ENCODE measurements at places on chromosomes 11 and 22.

DNA sequence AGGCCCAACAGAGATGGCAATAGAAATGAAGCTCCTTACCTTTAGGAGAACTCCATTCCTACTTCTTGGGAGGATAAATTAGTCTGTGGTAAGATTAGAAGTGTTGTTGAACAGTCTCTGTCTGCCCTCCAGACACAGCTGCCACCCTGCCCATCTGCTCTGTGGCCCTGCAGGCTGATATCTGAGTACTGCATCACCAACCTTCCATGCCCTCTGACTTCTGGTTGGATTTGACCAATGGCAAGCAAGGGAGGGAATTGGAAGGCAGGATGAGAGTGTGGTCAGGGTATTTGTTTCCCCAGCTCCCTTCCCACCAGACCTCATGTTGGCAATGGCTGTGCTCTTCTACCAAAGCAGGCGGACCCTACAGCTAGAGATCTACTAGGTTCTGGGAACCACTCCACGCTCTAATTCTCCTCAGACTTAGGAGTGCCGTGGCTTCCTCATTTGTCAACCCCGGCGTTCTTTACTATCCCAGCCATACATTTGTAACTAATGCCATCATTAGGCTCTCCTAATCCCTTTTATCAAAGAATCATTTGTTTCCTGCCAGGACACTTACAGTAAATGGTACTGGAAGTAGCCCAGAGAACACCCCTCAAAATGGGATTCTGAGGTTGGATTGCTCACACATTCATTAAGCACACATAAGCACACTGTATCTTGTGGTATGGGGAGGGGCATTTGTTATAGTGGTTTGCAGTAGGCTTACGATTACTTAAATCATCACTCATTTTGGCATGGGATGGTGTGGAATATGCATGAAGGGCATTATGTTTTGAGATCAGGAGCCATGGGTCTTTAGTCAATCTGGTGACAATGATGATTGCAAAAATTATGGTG, 35.4 kb upstream of the CD44 start:
- no peak for DNase-seq

DNA sequence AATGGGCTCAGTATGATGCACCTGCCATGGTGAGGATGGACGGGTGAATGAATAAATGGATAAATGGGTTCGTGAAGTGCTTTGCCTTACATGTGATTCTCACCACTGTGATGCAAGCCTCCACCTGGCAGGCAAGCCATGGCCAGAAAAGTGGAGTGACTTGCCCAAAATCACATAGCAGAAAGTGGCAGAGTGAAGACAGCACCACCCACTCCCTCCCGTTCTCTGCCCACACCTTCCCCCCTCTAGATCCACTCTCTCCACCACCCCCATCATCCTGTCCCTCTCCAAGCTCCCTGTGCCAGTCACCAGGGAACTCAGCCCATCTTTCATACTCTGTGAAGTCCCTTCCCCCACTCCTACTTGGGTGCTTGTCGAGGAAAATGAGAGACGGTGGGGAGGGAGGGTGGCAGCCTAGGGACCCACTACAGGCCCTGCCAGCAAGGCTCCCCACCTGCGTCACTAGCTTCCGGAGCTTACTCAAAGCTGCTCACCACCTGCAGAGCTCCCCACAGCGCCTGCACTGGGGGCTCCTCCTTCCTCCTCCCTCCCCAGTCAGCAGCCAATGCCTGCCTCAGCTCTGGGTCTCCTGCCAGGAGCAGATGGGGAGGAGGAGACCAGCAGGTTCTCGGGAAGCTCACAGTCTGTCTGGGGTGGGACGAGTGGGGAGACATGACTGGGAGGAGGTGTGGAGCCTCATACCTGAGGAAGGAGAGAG, 82.3 kb downstream of the PDE2A start:
- peak; percentile 43 for DNase-seq

GRCh38 chr22:46105494-46106278, 44.6 kb upstream of the PPARA start:
- DNase-seq: no peak

GRCh38 chr11:34327804-34328631, 29.8 kb downstream of the ABTB2 start:
- DNase-seq: no peak

DNA sequence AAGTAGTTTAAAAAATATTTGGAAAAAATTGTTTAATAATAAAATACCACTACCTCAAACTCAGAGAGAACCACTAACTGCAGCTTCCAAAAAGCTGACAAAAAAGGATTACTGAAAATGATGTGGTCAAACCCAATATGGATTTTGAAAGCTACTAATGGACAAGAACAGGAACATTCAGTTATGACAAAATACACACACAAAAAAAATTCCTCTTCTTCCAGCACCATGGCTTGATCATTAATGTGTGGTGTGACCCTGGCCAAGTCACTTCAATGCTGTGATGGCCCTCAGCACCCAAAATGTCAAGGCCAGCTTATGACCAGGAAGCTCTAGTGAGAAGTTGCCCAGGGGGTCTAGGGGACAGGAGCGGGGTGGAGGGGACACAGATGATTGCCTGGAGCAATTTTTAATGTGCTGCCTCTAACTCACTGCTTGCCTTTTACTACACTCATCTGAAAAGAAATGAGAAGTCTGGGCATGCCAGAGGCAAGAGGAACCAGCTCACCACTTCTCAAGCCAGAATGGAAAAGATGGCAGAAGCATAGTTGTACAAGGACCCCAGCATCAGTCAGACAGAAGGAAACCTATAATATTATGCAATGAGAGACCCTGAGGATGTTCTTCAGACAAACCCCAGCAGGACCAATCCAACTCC, 2.2 kb downstream of the SMCO4 start:
- no peak for DNase-seq

- no peak for DNase-seq
These were observed 77.4 kb downstream of the NAV2 start for GRCh38 chr11:19789835-19790710.

GRCh38 chr11:43833657-43834073, 47.0 kb upstream of the ALKBH3 start:
- no peak for DNase-seq

DNA sequence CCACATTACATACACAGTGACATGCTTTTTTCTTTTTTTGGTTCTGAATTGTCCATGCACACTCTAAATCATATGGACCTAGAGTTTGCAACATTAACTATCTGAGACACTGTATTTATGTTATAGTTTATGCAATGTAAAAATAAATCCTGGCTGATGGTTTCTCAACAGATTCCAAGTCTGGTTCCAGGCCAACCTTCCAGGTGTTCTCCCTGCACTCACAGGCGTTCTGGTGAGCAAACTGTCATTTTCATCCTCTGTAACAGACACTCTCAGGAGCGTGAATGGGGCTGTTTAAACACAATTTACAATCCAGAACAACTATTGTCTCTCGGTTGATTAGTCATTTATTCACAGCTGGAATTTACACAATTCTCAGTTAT, 36.5 kb upstream of the ANKK1 start:
- no peak for DNase-seq

- peak; percentile 27 for DNase-seq
These were observed 151.8 kb upstream of the TIMP3 start for GRCh38 chr22:32649515-32650200.

- no peak for DNase-seq
These were observed 30.6 kb downstream of the GLB1L2 start for GRCh38 chr11:134362192-134362901.

DNA sequence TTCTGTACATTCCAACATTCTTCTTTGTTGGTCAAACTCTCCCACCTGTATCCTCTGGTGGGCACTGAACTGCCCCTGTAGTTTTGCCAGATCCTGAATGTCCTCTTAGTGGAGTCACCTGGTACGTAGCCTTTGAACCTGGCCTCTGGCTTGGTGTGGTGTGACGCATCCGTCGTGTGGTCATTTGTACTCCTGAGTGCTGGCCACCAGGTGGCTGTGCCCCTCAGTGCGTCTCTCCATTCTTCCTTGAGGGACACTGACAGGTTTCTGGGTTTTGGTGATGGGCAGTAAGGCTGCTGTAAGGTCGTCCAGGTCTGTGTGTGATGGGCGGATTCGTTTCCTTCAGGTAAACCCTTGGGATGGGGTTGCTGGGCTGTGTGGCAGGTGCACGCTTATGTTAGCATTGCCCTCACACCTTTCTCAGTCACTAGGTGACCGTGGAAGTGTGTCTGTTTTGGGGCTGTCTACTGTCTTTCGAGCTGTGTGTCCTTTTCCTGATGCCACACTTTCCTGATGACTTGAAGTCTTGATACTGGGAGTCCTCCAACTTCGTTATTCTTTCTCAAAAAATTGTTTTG, 13.6 kb upstream of the RANBP1 start:
- no peak for DNase-seq

GRCh38 chr11:12542186-12542935, 131.9 kb upstream of the TEAD1 start:
- no peak for DNase-seq

GRCh38 chr11:1872267-1872985, 19.3 kb downstream of the PRR33 start:
- DNase-seq: no peak

DNA sequence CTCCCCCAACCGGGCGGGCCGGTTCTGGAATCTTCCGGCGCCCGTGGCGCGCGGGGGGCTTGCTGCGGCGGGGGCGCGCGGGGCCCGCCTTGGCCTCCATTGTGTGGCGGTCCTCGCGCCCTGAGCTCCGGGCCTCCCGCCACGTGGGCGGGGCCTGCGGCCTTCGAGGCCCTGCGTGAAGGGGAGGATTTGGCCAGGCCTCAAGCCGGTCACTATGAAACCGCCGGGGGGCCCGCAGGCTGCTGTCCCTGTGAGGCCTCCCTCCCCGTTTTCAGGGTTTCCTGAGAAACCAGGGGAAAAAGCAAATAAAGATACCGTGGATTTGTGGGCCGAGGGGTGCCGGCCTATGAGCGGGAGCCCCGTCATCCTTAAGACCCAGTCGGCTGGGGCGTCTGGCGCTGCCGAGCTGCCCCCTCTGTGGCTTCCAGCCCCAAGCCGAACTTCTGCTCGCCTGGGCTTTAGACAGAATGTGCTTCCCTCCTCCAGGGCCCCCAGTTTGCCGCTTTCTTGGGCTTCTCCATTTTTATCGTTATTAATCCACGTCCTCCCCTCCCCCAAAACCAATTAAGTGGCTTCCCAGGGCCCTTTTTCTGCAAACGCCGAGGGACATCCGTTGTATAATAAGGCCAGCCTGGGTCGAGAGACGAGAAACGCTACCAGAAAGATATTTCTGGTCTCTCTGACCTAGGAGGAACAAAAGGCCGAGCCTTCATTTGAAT, 602 bp downstream of the EWSR1 start:
- peak; percentile 30 for DNase-seq

- no peak for DNase-seq
These were observed 19.5 kb downstream of the CTSC start for GRCh38 chr11:88318017-88318416.

GRCh38 chr11:117059611-117060148, 38.5 kb downstream of the SIK3 start:
- no peak for DNase-seq

DNA sequence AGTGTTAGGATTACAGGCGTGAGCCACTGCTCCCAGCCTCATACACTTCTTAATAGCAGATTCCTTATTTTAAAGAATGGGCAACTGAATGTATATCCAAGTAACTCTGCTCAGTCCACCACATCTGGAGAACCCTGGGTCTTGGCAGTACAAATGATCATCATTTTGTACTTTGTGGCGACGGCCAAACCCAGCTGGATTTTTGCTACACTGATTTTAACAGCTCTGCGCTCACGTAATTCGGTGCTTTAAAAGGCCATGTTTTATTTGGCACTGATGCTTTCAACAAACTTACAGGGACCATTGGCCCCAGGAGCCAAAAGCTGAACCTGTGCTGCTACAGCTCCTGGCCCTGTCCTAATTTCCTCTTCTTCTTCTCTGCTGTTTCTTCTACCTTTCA, 60.8 kb upstream of the PDE3B start:
- DNase-seq: no peak

DNA sequence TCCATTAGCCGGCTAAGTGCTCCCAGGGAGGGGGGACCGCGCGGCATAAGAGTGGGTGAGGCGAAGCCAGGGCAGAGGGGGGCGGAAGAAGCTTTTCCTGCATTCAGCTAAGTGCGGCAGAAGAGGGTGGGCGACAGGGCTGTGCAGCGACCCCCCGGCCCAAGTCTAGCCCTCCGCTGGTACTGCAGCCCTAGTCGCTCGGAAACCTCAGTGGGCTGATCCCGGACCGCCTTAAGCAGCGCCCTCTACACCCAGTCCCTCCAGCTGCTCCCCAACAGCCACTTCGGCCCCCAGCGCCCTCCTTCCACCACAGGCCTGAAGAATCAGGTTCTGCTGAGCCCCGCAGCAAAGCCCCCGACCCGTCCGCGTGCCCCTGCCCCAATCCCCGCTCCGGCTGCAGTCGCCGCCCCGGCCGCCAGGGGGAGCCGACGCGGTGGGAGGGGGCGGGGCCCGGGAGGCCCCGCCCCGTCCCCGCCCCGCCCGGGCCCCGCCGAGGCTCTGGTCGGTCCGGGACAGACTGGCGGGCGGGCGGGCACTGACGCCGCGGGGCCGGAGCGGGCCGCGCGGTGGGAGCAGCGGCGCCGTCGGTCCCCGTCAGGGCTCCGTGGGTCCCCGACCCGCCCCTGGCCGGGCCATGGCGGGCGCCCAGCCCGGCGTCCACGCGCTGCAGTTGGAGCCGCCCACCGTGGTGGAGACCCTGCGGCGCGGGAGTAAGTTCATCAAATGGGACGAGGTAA, at the start of gene PLCB3:
Gene PLCB3 (plus strand): TSS at position 515 of the 737 bp plus-strand sequence. CDS start 120 bp downstream, at position 635.
- DNase-seq: peak; percentile 70

DNA sequence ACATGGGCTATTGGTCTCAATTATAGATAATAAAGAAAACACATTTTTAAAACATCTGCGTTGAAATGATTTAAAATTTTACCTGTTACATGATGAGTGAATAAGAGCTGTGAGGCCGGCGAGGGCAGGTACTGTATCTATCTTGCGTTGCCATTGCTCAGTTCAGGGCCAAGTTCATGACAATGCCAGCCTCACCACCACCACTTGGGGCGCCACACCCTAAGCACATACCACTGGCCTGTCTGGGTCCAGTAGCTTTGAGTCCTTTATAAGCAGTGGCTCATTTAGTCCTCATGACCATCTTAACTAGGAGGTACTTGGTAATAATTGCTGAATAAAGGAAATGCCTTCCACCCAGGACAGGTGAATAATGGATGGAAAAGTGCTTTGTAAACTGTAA, 14.5 kb upstream of the MB start:
- DNase-seq: peak; percentile 24

- no peak for DNase-seq
These were observed 5.9 kb upstream of the AMOTL1 start for GRCh38 chr11:94762208-94762607.

DNA sequence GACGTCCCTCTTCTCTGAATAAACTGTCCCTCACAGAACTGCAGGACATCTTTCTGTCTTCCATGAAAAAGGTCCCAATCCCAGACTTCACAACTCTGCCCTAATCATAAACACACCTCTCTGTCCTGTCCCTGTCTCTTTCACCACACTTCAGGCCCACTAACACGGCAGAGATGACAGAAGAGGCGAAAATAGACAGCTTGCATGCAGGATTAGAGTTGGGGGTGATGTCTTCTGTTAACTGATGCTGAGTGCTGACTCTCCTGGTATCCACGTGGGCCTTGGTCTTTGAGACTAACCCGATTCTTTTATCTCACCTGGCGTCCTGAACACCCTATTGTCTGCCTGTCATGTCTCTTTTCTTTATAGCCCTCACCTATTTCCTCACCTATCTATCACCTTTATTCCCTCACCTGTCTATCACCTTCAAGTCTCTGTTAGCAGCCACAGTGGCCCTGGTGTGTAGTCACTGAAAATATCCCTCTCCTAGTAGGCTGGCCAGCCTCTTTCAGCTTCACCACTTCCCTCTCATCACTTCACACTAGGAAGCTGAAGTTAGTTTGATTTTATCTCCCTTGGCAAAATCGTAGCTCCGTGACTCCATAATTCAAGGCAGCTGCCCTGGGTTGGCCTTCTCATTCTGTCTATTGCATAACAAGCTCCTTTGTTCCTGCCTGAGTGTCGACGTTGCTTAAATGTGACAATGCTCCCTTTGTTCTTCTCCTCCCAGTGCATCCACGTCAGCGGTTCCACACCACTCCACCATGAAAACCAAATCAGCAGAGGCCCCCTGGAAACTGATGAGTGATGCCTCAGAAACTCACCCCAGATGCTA, 30.6 kb upstream of the DRD2 start:
- no peak for DNase-seq

Data from activated T-cell treated with anti-CD3 and anti-CD28 coated beads for 48 hours (primary cell).